ENCODE measurements at places on chromosomes 1 and 21.

DNA sequence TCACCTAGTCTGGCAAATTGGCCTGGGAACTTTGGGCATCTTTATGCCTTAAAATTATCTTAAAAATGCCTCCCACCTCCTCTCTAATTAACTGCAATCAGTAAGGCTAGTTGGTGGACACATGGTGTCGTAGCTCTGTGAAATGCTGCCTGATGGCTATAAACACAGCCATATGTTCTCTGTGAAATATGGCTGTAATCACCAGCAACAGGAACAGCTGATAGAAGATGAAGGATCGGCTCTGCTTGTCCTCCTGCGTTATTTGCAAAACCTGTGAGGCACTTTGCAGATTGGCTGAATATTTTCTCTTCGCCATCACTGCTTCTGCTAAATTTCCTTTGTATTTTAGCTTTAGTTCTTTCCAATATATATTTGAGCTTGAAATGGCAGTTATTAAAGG lies 419.6 kb downstream of the RWDD3 start:
- DNase-seq = no peak

DNA sequence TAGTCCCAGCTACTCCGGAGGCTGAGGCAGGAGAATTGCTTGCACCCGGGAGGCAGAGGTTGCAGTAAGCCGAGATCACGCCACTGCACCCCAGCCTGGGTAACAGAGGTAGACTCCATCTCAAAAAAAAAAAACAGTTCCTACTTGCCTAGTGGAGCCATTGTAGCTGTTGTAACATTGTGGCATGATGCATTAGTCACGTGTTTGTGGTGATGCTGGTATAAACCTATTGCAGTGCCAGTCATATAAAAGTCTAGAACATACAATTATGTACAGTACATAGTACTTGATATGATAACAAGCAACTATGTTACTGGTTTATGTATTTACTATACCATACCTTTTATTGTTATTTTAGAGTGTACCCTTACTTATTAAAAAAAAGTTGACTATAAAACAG lies 16.2 kb downstream of the KYAT3 start:
- no peak for DNase-seq

- DNase-seq = no peak
Measured at GRCh38 chr1:107413951-107414350, 273.1 kb downstream of the NTNG1 start.

GRCh38 chr1:47797575-47797974 lies 199.6 kb downstream of the TRABD2B start:
- DNase-seq = no peak

DNA sequence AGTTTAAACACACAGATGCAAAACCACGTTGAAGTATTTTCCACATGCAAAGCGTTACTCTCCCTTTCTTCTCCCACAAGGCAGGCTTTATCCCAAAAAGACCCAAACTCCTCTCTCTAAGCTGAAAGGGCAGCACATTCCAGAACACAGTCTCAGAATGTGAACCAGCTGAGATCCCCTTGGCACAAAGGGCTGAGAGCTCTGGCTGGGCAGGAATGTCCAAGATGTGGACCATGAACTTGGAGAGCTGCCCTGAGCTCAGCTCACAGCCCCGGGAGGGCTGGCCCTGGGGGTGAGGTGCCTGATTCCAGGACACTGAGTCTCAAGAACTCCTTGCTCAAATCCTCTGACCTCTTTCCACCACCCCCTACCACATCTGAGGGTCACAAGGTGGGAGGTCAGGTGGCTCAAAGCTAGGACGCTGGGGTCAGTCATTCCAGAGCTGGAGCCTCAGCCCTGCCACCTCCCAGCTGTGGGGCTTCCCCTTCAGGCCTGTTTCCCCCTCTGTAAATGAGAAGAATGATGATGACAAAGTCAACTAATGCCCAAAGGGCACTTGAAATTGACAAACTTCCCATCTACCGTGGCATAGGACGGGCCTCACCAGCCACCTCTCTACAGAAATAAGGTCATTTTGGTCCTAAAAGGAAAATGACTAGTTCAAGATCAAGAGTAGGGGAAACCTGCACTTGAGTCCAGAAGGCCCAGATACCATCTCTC lies 11.5 kb downstream of the ALDH4A1 start:
- no peak for DNase-seq

- DNase-seq = peak; percentile 67
Measured at GRCh38 chr1:25556791-25557476, 13.5 kb downstream of the LDLRAP1 start.

DNA sequence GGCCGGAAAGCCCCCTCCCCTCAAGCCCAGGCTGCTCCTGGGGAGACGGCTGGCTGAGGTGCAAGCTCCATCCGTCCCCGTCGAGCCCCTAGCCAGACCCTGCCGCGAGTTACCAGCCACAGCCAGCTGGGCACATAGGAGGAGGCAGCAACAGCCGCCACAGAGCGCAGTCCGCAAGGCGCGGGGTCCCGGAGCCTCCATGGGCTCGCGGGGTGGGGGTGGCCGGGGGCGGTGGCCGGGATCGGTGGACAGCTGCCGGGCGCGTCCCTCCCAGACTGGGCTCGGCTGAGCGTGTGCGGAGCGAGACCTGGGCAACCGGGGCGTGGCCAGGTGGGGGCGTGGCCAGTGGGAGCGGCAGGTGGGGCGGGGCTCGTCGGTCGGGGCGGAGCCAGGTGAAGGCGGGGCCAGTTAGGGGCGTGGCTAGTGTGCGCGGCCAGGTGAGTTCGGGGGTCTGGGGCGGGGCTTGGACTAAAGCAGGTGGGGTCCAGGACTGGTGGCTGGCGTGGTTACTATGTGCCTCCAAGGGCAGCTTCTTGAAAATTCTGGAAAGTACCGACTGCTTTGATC lies at the start of gene CD164L2:
TSS of gene CD164L2 (minus strand) at position 295 of the 567 bp plus-strand sequence. CDS start at position 201, 94 bp downstream.
- DNase-seq = no peak

GRCh38 chr1:50414853-50415234 lies 8.4 kb downstream of the DMRTA2 start:
- no peak for DNase-seq

DNA sequence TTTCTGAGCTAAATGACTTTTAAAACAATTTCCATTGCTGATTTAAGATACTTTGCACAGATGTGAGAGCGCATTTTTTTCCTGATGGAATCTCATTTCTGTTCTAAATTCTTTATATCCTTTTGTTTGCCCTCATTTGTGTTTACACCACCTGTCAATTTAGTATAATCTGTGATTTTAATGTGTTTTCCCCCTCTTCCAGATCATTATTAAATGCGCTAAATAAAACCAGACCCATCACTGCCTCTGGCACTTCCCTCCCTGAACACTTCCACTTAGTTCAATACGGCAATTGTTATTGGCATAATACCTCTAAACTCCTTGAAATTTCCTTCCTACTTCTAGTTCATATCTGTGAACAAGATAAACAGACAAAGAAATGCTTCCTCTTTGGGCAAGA lies 186.9 kb upstream of the ADGRL2 start:
- no peak for DNase-seq

- DNase-seq = no peak
Measured at GRCh38 chr1:98001764-98002163, 80.9 kb upstream of the DPYD start.

DNA sequence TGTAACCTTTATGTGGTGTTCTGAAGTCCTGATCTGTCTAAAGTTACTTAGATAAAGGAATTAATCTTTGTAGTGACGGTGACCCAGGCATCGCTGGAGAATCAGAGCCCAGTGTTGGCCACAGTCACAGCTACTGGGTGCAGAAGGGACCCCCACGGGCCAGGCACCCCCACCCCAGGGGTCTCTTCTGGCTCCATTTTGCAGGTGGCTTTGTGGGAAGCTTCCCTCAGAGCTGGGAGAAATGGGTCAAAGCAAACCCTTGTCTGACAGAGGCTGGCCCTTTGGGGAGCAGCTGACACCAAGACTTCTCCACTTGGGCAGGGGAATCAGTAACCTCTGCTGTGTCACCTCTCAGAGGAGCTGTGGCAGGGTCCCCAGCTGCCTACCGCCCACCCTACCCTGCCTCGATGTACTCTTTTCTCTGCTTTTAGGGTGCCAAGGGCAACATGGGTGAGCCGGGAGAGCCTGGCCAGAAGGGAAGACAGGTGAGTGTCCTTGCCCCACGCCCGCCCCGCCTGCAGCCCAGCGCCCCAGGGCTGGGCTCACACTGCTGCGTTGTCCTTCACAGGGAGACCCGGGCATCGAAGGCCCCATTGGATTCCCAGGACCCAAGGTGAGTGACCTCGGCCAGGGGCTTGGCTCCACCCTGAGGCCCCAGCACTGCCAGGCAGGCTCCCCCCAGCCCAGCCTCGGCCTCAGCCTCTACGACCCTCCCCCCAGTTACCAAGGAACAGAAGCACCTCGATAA lies 17.7 kb downstream of the COL6A2 start:
- no peak for DNase-seq

DNA sequence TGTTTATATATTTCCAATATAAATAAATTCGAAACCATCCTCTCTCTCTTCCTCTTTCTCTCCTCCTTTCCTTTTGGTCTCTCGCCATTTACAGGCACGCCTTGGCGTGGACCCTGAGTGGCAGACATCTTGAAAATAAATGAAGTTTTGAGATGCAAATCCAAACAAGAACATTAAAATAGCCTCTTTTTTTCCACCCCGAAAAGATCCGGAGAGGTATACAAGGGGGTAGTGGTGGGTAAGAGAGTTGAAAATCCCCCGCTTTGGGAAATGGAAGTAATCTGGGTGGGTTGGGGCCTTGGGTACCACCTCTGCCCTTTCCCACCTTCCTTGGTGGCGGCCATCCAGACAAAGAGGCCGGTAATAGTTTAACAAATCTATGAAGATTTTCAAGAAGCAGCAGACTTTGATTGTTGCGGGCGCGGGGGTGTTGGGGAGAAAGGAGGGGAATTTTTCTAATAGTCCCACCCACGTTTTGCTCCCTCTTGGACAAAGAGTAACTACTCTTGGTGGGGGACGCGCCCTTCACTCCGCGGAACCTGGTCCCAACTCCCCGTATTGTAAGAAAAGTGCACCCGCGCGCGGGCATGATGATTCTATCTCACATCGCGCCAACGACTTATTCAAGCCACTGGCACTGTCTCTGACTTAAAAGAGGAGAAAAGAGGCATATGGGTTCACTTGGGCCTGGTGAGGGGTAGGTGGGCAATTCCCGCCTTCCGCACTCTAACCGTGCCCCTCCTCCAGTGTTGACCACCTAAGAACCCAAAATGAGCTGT lies 4.0 kb upstream of the FOXD3 start:
- DNase-seq = no peak

DNA sequence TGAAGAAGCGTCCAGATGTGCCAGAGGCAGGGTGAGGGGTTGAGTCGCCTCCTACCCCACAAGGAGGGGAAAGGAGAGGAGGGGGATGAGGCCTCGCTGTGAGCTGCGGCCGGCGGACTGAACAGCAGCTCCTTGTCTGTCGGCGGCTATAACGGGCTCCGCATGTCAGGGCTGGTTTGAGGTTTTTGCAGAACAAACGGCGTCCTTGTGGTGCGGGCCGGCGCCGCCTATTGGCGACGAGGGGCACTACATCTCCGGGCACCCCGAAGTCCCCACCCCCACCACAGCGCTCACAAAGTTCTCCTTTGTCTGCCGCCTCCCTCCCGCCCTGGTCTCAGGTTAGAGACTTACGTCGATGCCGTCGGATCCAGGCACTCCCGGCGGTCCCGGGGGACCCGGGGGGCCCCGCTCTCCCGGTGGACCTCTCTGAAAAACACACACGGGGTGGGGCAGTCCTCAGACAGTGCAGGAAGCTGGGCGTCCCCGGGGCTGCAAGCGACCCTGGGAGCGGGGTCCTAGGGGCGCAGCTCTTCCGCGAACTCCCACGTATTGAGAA lies 1.8 kb downstream of the COL9A2 start:
- DNase-seq = peak; percentile 87

DNA sequence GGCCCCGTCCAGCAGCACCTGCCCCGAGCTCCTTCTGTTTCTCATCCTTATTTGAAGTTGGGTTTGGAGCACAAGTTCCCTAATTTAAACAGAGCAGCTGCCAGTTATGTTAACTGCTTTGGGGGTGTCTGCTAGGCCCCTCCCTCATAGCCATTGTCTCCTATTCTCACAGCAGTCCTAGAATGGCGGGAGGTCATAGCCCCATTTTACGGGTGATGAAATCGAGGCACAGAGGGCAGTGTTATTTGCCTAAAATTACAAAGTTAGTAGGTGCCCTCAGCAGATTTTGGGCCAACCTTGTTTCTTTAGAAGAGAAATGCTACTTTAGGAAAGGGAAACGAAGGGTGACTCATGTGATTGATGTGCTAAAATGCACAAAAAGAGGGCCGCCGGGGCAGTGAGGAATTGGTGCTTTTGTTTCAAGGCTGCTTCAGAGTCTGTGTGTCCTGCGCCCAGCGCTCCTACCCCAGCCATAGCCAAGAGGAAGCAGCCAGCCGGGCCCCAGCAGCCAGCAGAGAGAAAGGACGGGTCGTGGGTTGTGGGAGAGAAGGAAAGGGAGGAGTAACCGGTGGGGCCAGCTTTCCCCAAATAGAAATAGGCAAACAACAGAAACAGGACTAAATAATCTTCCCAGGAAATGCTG lies 13.0 kb downstream of the VANGL1 start:
- DNase-seq = peak; percentile 20

DNA sequence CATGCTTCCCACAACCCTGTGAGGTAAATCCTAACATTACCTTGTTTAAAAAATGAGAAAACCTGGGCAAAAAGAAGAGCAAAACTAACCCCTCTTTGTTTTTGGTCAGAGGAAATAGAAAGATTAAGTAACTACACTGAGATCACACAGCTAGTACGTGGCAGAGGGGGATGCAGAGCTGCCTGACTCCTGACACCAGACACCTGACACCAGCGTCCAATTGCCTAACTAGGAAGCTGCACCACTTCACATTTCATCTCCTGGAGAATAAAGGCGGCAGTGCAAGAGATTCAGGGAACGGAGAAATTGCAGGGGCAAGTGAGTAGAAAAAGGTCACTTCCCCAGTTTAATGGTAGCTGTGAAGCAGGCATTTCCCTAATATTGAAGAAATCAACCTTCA lies 229.3 kb upstream of the PTBP2 start:
- DNase-seq = peak; percentile 20

- DNase-seq = peak; percentile 35
Measured at GRCh38 chr1:12436345-12436658, 181.7 kb downstream of the DHRS3 start.

- DNase-seq = no peak
Measured at GRCh38 chr1:116513956-116514355, 56.9 kb downstream of the CD58 start.

DNA sequence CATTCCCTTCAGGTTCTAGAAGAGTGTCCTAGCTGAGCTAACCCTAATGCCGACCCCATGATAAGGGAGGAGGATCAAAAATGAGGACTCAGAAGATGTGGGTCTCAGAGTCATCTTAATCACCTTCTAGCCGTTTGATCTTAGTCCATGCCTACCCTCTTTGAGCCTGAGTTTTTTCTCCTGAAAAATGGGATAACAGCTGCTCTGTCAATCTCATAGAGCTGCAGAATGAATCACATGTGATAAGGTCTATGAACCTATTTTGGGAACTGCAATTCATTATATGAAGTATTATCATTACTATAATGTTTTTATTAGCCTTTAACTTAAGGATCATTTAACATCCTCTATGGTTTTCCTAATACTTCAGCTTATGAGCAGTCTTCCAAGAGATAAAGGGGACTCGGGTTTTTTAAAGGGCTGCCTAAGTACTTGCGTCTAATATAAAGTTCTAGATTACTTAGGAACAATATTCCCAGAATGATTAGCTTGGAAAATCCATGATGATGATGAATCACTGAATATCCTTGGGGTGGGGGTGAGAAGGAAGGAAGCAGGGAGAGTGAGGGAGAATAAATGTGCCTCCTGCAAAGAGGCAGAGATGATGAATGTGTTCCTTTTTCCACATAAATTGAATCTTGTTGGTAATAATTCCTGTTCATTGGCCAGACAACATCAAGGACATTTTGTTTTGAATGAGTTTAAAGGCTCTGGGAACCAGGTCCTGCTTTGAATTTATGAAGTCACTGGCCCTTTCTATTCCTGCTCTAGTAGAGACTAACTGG lies 66.8 kb downstream of the COLGALT2 start:
- DNase-seq = no peak

All from Daoy (cell line).